ENCODE measurements at places on chromosomes 3 and 15.

- DNase-seq, result no peak
Observed at GRCh38 chr15:68812597-68813431, 7.9 kb downstream of the ANP32A start.

GRCh38 chr3:98058244-98058960, 23.3 kb upstream of the GABRR3 start:
- no peak for DNase-seq

DNA sequence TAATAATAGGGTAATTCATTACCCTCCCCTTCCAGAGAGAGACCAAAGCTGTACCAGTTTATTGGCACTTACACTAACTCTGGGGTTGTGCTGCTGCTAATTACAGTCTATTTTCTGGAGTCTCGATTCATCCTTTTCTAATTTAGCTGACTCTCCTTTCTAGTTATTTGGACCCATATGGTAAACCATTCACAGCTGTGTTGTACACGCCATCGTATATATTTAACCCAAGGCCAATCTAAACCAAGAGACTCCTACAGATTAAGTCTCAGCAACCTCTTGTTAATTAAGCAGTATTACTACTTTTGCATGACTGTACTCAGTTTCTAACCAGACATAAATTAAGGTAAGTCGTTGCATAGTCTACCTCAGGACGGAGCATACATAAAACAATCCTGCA, 22.5 kb downstream of the ANXA2 start:
- no peak for DNase-seq

DNA sequence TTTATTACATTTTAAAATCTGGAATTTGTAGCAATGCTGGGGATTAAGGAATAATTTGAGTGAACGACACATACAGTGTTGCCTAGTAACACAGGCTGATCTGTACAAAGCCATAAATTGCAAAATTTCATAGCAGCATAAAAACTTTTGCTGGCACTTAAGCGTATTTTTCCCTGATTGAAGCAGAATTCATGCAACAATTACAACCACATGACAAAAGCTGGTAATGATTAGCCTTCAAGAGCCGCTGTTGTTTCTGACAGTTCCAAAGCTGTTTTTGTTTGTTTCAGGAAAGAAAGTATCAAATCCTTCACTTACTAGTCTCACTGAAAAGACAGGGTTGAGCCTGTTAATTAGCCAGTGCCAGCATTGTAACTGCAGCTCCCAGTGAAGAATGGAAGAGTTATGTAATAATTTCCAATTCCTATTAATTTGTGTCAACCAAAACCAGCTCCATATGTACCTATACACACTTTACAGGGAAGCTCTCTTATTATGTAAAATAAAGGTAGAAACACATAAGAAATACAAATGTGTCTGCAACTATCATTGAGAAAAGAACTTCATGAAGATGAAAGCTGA, 60.7 kb downstream of the AGTR1 start:
- no peak for DNase-seq

DNA sequence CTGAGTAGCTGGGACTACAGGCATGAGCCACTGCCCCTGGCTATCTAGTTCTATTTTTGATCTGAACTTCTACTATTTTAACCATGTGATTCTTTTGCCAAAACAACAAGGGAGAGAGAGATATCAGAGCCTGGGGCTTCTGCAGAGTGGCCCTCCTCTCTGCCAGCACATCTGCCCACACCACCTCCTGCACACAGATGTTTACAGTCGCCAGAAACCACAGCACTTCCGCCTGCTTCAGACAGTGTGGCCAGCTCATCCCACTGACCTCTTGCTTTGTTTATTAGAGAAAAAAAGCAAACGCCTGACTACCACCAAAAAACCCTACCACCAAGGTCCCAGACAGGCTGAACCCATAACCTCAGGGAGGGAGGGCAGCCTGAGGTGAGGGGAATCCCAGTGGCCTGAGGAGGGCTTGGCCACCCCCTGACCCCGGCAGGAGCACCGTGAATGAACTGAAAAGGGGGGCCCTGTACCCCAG, 85.9 kb upstream of the ABHD2 start:
- DNase-seq, result no peak

DNA sequence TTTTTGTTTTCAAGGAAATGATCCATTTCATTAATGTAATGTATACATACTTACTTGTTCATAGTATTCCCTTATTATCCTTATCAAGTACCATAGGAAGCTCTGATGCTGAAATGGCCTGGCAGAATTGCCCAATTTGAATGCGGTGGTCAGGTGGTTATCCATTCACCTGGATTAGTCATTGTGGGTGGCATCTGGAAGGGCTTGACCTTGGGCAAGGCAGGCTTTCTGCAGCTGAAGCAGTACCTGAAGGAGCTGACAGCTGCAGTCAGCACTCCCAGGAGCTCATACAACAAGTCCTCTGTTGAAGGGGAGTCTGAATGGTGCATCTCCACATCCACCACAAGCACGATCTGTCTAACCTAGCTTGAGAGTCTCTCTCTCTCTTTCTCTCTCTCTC, 12.2 kb upstream of the IQCF5 start:
- DNase-seq, result no peak

DNA sequence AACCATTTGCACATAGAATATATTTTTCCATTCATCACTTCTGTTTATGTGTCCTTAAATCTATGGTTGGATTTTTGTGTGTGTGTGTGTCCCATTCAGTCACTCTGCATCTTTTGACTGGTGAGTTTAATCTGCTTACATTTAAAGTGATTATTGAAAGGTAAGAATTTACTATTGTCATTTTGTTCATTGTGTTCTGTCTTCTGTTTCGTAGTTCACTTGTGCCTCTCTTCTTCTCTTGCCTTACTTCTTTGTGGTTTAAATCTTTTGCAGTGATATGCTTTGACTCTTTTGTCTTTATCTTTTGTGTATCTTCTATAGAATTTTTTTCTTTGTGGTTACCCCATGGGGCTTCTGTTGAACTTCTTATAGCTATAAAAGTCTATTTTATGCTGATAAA, 166.3 kb upstream of the UBE3A start:
- no peak for DNase-seq

- DNase-seq, result no peak
Observed at GRCh38 chr3:71599416-71599815, 15.9 kb upstream of the FOXP1 start.
